Small intestine (tissue), 16 donors: ENCODE measurements at places on chromosomes 11 and 22. TPM values are rescaled to one million over a fixed set of nuclear protein-coding genes. Genes with fewer than 3 reads are reported as not detected.

- H3K4me3 ChIP-seq, result no peak overlapping the region
- no peak for DNase-seq
- H3K27me3 ChIP-seq, result no peaks in the 10 kb centered on the region
- no peaks in the 10 kb centered on the region for H3K4me1 ChIP-seq
- H3K36me3 ChIP-seq, result no peaks in the 10 kb centered on the region
Observed at GRCh38 chr11:13897646-13898276, 64.8 kb upstream of the SPON1 start.

DNA sequence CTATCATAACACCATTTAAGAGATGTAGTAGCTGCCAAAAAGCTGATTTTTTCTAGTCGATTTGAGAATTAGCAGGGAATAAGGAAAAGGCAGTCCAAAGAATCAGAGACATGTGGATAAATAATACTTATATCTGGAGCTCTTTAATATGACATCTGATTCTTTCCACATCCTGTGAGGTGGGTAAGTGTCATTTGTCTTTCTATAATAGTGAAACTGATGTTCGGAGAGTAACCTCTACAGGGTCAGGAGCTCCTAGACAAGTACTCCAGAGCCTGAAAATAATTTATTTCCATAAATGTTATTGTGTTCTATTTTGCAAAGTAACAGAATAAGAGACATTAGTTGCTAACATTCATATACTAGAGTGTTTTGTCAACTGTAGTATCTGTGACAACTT, 367.6 kb downstream of the DYNC2H1 start:
- no peak overlapping the region for H3K4me3 ChIP-seq
- no peaks in the 10 kb centered on the region for H3K4me1 ChIP-seq
- H3K36me3 ChIP-seq, result no peaks in the 10 kb centered on the region
- no peaks in the 10 kb centered on the region for H3K27me3 ChIP-seq
- H3K27ac ChIP-seq, result no peak overlapping the region

DNA sequence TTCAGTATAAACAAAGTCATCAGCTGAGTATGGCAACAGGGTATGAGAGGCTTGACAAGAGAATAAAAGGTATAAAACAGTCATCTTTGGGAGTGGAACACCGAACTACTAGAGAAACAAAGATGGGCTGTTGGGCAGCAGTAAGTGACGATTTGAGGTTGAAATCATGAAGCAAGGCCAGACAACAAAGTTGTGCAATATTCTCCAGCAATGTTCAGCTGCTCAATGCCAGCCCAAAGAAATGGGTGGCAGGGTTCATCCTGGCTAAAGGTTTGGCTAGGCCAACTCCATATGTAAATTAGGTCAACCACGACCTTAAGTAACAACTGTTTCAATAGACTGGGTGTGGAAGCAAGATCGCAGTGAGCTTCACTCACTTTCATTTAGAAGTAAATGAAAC, 6.2 kb downstream of the APIP start:
- peaks cover 1% of the 10 kb centered on the region for H3K4me1 ChIP-seq
- H3K36me3 ChIP-seq, result no peaks in the 10 kb centered on the region
- H3K27me3 ChIP-seq, result no peaks in the 10 kb centered on the region
- no peak overlapping the region for H3K27ac ChIP-seq
- no peak for DNase-seq

DNA sequence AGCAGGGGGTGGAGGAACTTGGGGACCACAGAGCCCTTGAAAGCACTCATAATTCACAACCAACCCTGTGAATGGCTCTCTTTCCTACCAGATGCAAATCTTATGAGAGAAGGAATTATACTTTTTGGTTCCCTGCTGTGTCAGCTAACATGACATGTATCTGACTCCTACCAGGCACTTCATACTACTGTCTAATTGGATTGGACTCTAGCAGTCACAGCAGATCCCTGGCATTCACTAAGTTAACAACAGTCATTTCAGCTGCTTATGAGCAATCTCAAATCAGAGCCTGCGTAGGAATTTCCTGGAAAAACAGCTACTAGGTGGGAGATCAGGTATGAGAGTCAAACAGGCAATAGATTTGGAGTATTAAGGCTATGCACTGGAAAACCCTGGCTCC, 11.1 kb upstream of the ENDOD1 start:
- no peaks in the 10 kb centered on the region for H3K36me3 ChIP-seq
- H3K4me1 ChIP-seq, result peaks cover 5% of the 10 kb centered on the region
- no peak for DNase-seq
- H3K27ac ChIP-seq, result no peak overlapping the region
- no peaks in the 10 kb centered on the region for H3K27me3 ChIP-seq

DNA sequence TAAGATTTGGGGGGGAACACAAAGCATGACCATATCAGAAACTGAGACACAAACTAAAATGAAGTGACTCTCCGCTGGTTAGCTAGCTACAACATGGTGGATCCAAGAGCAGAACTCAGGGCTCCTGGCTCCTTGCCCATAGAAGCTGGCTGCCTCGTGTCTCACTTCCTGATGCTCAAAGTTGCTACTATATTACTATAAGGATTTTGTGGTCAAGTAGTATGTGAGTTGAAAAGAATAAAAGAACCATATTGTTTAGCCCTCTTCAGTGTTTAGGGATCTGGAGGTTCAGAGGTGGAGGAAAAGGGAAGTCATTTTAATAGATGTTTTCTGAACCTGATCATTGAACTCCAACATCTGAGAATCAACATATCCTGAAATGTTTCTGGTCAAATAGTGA, 16.9 kb upstream of the SIK2 start:
- H3K27me3 ChIP-seq, result no peaks in the 10 kb centered on the region
- H3K36me3 ChIP-seq, result no peaks in the 10 kb centered on the region
- no peak overlapping the region for H3K4me3 ChIP-seq
- DNase-seq, result no peak
- no peak overlapping the region for H3K27ac ChIP-seq

GRCh38 chr11:45168366-45169130, 22.1 kb downstream of the PRDM11 start:
- peaks cover 13% of the 10 kb centered on the region for H3K4me1 ChIP-seq
- H3K4me3 ChIP-seq, result no peak overlapping the region
- no peaks in the 10 kb centered on the region for H3K36me3 ChIP-seq
- DNase-seq, result no peak
- H3K27ac ChIP-seq, result no peak overlapping the region

DNA sequence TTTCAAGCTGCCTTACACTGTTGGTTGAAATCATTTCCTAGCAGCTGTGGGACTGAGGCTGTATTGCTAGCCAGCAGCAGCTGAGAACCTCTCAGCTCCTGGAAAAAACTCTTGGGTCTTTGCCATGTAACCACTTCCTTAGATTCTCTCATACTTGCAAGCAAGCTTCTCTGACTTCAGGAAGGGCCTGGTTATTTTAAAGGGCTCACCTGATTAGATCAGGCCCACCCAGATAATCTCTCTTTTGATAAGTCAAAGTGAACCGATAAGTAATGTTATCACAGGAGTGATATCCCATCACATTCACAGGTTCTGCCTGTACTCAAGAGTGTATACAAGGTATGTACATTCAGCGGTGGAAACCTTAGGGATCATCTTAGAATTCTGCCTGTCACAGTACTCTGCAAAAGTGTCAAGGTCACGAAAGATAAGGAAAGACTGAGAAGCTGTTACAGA, 7.4 kb upstream of the CLPB start:
- no peak for DNase-seq
- no peak overlapping the region for H3K4me3 ChIP-seq
- peaks cover 5% of the 10 kb centered on the region for H3K27me3 ChIP-seq
- H3K36me3 ChIP-seq, result no peaks in the 10 kb centered on the region

- H3K36me3 ChIP-seq, result no peaks in the 10 kb centered on the region
- no peak overlapping the region for H3K4me3 ChIP-seq
- H3K27ac ChIP-seq, result no peak overlapping the region
- no peaks in the 10 kb centered on the region for H3K27me3 ChIP-seq
Observed at GRCh38 chr11:122273476-122274191, 157.6 kb upstream of the BLID start.

- no peaks in the 10 kb centered on the region for H3K27me3 ChIP-seq
- no peak overlapping the region for H3K27ac ChIP-seq
- H3K36me3 ChIP-seq, result peaks cover 7% of the 10 kb centered on the region
- no peaks in the 10 kb centered on the region for H3K4me1 ChIP-seq
Observed at GRCh38 chr11:1277936-1278512, 31.4 kb downstream of the TOLLIP start.

- H3K27me3 ChIP-seq, result no peaks in the 10 kb centered on the region
- no peak overlapping the region for H3K4me3 ChIP-seq
- H3K36me3 ChIP-seq, result peaks cover 21% of the 10 kb centered on the region
Observed at GRCh38 chr11:33347490-33348125, 90.4 kb downstream of the HIPK3 start.

DNA sequence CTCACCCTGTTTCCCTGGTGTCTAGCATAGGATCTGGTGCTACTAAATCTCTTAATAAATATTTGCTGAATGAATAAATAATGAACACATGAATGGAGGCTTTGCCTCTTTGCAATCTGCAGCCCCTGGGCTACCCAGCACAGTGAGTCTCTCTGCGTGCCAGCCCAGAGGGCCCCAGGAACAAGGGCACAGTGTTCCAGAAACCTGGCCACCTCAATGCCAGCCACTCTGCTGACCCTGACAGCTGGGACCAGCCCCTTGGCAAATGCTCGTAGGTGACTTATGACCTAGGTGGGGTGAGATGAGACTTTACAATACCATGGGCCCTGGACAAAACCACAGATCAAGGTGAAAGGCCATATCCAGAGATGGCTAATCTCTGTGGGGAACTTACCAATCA, 31.6 kb downstream of the UQCR10 start:
- H3K36me3 ChIP-seq, result peaks cover 19% of the 10 kb centered on the region
- H3K27ac ChIP-seq, result no peak overlapping the region
- no peak overlapping the region for H3K4me3 ChIP-seq
- DNase-seq, result no peak
- no peaks in the 10 kb centered on the region for H3K27me3 ChIP-seq
- H3K4me1 ChIP-seq, result no peaks in the 10 kb centered on the region

GRCh38 chr11:102604011-102604410, 21.1 kb downstream of the MMP20 start:
- no peaks in the 10 kb centered on the region for H3K27me3 ChIP-seq
- H3K27ac ChIP-seq, result no peak overlapping the region
- no peaks in the 10 kb centered on the region for H3K36me3 ChIP-seq
- no peak for DNase-seq
- H3K4me3 ChIP-seq, result no peak overlapping the region

APOBEC3B gene
- polyA plus RNA-seq, result 5.8 TPM

C11orf87 gene
- 0.01 TPM for polyA plus RNA-seq

BEST1 gene
- 3.5 TPM for polyA plus RNA-seq

AMBRA1 gene
- 22.2 TPM for polyA plus RNA-seq

PRR33 gene
- not detected for polyA plus RNA-seq

TMEM191B gene
- polyA plus RNA-seq, result 10.9 TPM

SCN3B gene
- polyA plus RNA-seq, result under 0.01 TPM
